ENCODE measurements at places on chromosomes 1 and 21. TPM values are rescaled to one million over a fixed set of nuclear protein-coding genes. Genes with fewer than 3 reads are reported as not detected.

DNA sequence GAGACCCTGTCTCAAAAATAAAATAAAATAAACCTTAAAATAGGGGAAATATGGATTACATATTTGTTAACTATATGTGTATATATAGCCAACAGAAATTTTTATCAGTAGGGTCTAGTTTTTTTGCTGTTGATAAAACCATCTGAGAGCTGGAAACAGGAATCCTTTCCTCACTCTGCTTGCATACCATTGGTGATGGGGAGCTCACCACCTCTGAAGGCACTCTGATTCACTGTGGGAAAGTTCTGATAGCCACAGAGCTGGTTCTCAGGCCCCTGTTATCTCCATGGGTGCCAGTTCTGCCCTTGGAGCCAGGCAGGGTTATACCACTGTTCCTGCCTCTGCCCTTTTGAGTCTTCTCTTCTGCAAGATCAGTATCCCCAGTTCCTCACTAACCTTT, 17.8 kb upstream of the ZC3H12A start:
- no peak for DNase-seq

GRCh38 chr1:243841507-243841906, 8.5 kb downstream of the AKT3 start:
- DNase-seq = no peak

GRCh38 chr1:29256979-29257804, 20.9 kb downstream of the PTPRU start:
- DNase-seq = peak; percentile 86

GRCh38 chr1:22174446-22175220, 31.7 kb upstream of the WNT4 start:
- no peak for DNase-seq

DNA sequence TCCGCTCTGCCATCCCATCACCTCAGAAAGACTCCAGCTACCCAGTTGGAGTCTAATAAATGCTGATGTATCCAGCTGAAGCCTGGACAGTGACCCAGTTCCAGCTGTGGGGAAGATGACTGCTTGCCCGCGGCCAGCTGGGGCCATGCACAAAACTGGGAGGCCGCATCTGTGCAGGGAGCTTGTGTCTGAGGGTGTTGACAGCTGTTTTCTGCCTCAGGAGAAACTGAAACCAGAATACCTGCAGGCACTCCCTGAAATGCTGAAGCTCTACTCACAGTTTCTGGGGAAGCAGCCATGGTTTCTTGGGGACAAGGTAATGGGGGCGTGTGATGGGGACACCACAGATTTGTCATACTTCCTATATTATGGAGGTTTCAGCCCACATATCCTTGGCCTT, 3.2 kb downstream of the GSTM2 start:
- DNase-seq = no peak

DNA sequence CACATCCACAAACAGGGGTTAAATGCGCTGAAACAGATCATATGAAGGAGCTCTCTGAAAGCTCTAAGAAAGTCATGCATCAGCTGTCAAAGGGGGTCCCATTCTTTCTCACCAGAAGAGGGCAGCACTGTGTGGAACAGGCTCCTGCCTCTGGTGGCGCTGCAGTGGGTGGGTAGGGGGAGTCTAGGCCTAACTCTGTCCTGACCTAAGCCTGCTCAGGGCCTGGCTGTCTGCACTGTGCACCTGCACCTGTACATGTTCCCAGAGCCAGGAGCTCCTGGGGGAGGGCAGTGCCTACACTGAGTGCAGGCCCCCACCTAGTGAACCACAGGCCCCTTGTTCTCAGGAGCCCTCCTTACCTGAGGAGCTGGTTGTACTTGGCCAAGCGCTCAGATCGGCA, 16.0 kb downstream of the ENO1 start:
- peak; percentile 53 for DNase-seq

DNA sequence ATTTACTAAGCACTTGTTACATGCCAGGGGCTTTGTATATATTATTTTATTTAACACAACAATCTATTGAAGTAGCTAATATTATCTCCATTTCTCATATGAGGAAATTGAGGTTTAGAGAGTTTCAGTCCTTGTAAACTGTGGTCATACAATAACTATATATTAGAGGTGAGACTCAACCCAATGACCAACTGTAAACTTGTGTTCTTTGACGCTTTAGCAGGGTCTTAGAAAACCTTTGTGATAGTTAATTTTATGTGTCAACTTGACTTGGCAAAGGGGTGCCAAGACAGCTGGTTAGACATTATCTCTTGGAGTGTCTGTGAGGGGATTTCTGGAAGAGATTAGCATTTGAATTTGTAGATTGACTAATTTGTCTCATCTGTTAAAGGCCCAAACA, 252.4 kb upstream of the B3GALT2 start:
- DNase-seq = no peak

DNA sequence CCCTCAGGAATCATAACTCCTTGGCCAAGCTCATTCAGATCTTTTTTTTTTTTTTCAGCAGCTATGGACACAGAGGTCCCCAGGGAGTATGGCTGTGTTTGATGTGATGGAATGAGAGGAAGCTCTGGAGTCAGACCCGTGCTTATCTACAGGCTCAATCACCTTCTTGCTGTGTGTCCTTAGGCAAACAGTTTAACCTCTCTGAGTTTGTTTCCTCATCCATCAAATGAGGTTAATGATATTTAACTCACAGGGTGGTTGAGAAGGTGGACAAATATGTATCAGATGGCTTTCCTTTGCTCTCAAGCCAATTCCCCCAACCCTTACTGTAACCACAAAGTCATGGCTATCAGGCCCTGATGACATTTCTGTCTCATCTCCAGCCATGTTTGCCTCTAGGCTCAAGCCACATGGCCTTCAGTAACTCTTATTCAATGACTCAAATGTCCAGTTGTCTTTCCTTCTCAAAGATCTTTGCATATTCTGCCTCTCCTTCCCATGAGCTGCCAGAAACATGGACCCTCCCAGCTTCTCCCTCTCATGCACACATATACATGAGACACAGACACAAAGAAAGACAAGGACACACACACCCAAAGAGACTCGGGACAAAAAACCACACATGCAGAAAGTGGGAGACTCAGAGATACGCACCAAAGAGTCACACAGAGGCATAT, 303.5 kb upstream of the KAZN start:
- DNase-seq = no peak

- peak; percentile 86 for DNase-seq
Measured at GRCh38 chr1:32273391-32274208, 18.3 kb upstream of the HDAC1 start.

Gene CGN
- total RNA-seq = 4.1 TPM

Gene GJB5
- not detected for total RNA-seq
